H7 (cell line): ENCODE measurements at places on chromosomes 1 and 21. TPM values are rescaled to one million over a fixed set of nuclear protein-coding genes. Genes with fewer than 3 reads are reported as not detected.

DNA sequence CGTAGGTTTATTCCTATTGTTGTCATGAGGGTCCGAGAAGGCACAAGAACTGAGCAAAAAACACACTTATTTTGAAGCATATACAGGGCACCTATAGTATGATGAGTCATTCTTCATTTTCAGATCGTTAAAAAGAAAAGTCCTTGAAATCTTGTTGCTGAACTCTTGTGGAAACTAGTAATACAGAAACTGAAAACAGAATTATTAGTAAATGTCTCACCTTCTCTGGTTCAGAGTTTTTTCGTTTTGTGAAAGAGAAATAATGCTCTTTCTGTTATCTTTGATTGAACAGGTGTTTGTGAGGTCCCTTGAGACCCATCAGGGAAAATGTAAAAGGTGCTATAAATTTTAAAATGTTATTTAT lies 102.0 kb upstream of the COA6 start:
- DNase-seq = no peak

DNA sequence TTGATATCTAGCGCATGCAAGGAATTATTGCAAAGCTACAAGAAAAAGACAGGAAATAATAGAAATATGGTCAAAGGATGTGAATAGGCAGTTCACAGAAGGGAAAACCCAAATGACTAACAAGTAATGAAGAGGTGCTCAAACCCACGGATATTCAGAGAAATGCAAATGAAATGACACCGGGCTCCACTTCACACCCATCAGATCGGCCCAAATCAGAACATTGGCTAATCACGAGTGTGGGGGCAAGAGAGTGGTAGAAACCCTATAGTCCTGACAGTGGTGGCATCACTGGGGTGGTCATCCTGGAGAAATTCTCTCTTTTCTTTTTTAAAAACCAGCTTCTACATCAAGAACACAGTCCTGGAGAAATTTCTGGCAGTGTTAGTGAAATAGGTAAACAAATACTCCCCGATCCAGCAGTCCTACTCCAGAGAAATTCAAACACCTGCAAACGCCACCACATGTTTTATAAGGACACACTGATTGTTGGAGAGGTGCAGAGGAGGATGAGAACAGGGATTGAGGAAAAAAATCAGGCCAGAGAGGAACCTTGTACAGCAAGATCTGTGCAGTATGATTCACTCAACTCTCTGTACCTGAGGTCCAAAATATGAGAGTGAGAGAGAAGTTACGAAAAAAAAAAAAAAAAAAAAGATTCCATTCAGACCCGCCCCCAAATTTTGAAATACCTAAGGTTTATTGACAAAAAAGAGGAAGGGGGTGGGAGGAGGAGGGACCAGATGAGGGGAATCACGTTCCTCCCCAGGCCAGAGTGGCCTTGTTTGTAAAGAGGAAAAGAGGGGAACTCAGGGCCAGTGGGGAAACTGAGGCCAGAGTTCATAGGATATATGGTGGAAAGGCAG lies 9.2 kb upstream of the TNFRSF1B start:
- DNase-seq = no peak

- peak; percentile 41 for DNase-seq
Measured at GRCh38 chr1:184583849-184584248, 170.8 kb downstream of the EDEM3 start.

DNA sequence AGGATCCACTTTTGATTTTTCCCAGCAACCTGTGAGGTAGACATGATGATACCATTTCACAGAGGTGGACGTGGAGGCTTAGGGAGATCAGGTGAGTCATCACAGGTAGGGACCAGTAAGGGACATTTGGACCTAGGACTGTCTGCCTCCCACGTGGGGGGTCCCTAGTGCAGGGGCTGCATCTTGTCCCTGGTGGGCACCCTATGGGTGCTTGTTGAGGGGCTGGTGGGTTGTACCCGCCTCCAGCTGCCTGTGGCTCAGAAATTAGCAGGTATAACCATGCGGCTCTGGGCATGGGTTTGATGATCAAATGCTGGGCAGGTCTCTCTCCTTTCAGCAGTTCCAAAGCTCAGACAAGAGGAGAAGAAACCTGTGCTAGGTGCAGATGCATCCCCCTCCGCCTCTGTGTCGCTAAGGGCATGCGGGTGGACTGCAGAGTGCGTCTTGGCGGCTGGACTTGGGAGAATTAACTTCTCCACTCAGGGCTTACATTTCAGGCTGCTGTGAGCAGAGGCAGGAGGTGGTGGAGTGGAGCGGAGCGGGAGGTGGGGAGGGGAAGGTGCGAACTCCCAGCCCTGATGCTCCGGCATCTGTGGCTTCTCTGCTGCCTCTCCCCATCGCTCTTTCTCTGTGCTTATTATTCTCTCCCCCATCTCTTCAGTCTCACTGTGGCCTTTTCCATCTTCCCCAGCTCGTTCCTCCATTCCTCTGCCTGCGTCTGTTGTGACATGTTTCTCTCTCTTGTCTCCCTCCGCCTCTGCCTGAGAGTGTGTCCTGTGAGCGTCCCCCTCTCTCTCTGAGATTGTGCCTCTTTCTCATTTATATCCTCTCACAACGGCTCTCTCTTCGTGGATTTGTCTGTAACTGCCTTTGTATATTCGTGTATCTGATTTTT lies 146.8 kb downstream of the PTPRU start:
- no peak for DNase-seq

DNA sequence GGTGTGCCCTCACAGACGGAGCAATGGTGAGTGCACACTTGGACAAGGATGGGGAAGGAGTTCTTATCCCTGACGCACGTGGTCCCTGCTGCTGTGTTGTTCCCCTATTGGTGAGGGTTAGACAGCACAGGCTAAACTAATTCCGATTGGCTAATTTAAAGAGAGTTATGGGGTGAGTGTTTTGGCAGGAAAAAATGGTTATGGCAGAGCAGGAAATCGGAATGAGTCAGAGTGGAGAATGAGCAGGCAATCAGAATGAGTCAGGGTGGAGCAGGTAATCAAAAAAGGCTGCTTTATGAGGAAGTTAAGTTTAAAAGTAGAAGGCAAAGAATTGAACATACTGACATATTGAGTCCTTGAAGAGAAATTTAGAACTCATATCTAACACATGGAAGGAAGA lies 100.5 kb downstream of the NGF start:
- no peak for DNase-seq

DNA sequence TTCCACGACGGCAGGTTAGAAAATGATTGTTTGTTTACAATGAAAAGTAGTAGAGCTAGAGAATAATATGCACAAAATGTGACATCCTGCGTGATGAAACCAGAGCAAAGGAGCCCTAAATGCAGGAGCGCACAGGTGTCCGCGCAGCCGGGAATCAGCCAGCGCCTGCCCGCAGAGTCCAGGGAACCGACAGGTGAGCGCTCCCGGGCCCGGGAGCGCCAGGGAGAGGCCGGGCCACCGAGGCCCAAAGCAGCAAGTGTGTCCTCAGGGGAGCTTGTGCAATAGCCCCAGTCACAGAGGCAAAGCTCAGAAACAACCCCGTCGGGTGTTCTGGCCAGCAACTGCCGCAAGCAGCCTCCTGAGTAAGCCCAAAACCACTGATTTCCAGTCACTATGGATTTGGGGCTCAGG lies 789 bp upstream of the GALE start:
- DNase-seq = peak; percentile 80

DNA sequence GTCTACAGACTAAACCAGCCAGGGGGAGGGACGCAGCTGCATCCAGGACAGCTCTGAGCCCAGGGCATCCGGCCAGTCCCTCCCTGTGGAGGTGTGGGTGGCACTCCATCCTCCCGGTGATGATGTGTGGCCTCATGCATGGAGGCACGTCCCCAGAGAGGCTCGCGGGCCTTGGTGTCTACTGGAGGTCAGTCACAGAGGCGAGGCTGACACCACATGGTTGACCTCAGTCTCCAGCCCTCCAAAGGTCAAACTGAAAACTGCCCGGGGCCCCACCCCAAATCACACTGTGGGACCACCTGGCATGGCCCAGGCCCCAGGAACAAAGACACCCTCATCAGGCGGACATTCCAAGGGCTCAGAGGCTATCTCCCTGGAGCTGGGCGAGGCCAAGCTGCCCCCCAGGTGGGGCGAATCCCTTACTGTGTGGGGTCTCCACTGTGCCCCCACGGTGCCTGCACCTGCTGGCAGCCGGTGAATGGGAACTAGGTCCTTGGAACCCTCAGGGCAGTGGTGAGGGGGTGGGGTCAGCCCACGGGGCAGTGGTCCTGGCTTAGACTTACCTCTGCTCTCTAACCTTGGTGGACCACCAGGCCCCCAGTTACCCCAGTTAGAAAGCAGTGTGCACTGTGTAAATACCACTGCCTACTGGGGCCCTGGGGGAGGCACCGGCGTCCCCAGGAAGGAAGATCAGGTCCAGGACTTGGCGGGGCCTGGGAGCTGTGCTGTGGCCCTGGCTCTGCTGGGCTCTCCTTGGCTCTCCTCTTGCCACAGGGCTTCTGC lies 49.1 kb downstream of the TRPM2 start:
- DNase-seq = no peak

- DNase-seq = no peak
Measured at GRCh38 chr1:224331326-224331725, 1.4 kb upstream of the NVL start.

- DNase-seq = no peak
Measured at GRCh38 chr1:206826394-206826793, 39.0 kb upstream of the IL20 start.

- no peak for DNase-seq
Measured at GRCh38 chr1:21292984-21293536, 2.8 kb upstream of the ECE1 start.

DNA sequence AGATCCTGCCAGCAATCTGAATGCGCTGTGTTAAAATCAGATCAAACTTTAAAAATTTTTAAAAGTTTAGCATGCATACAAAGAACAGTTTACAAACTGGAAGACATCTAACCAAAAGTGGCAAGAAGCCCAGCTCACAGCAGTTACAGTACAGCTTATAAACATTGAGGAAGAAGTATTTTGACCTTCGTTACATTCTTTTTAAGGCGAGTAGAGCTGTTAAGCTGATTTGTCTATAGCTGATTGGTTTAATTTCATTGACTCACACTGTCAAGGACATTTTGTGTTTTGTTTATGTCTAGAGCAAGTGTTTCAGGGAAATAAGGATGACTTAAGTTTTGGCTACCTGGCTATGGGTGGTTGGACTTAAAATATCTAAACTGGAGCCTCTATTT lies 3.0 kb upstream of the PGM1 start:
- DNase-seq = no peak

DNA sequence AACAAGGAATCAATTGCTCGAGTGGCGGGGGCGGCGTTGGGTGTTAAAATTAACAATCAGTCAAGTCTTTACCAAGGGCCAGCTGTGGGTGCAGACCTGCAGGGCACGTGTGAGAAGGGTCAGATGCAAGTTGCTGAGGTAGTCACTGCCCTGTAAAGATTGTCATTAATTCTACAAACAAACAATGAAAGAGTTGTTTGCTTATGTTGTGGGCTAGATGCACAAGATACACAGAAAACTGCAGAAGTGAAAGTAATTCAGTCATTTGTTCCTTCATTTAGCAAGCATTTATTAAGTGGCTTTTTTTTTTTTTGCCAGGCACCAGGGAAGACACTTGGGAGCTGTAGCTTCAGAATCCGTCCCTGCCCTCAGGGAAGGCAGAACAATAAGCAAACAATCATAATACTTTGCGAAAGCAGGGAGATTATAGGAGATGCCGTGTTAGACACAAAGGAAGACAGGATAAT lies 79.5 kb downstream of the NR5A2 start:
- no peak for DNase-seq

- no peak for DNase-seq
Measured at GRCh38 chr1:30307182-30307581, 416.2 kb downstream of the MATN1 start.

DNA sequence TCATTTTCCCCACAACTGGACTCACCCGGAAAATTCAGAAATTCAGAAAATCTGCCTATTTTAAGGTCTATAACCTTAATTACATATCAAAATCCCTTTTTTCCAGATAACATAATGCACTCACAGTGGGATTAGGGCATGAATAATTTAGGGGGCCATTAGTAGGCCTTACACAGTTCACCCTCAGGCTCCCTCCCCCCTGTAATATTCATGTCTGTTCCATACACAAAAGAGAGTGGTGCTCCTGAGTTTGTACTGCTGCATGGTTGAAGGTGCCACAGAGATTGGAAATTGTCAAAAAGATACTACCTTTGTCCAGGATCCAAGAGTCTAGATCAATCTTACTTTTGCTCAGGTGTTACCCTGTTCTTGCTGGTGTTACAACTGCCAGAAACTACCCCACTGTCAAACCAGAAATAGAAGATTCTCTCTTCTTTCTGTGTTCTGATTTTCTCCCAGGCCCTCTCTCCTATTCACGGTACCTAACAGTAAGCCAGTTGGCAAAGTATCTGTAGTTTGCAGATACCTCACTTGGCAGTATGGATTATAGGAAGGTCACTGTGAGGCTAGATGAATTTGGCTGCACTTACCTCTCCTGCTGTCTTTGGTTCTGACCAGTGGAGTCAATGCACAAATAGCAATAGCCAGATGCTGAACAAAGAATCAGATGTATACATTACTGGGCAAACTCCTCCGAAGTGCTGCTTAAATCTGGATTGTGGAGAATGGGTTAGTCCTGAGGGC lies 53.2 kb downstream of the C1orf198 start:
- no peak for DNase-seq

- DNase-seq = no peak
Measured at GRCh38 chr1:65979136-65980044, 186.7 kb downstream of the PDE4B start.

- no peak for DNase-seq
Measured at GRCh38 chr1:147579532-147579931, 38.2 kb downstream of the BCL9 start.

DNA sequence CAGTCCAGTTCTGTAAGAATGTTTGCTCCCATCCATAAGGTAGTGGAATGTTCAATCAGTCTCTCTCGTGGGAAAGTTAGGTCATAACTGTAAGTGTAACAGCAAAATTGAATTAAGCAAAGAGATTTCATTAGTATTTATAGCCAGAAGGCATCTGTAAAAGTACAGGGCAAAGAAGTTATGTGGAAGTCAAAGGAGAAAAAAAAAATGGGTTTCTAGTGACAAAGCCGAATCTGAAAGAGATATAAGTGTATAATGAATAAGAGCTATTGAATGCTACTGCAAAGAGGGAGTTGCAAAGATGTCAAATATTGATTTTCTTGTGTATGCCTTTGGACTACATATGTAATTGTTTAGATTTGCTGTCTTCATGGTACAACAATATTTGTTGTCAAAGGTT lies 47.4 kb upstream of the FOXD3 start:
- DNase-seq = no peak

DNA sequence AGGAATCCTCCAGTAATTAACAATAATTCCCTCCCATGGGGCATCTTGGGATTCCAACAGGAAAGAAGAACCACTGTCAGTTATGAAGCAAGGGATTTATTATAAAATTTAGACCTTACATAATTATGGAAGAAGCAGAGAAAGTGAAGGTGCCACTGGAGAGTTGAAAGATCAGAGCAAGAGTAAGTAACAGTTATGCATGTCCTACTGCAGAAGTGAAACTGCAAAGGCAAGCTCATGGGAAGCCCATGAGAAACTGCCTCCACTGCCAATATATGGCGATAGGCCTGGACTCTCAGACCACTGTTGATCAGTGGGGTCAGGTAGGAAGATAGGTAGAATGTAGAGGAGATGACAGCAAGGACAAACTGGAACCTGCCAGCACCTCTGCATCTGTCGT lies 123.6 kb upstream of the ZNF648 start:
- DNase-seq = no peak

GRCh38 chr1:31790140-31790539 lies 25.7 kb downstream of the SPOCD1 start:
- no peak for DNase-seq

GRCh38 chr1:161216945-161217712 lies 2.0 kb downstream of the FCER1G start:
- no peak for DNase-seq

The EDN2 gene
- total RNA-seq = 0.55 and 0.81 TPM in 2 replicates

The LIN28A gene
- 863 and 868 TPM in 2 replicates for total RNA-seq

The ACTN2 gene
- total RNA-seq = 0.74 and 0.83 TPM in 2 replicates

The ELOA gene
- total RNA-seq = 54.0 and 55.4 TPM in 2 replicates

The SMIM1 gene
- total RNA-seq = 5.0 and 6.5 TPM in 2 replicates
